ENCODE measurements at places on chromosomes 6 and 20.
A peak's percentile ranks its signal among the peaks of the same experiment; 100 is the strongest.

DNA sequence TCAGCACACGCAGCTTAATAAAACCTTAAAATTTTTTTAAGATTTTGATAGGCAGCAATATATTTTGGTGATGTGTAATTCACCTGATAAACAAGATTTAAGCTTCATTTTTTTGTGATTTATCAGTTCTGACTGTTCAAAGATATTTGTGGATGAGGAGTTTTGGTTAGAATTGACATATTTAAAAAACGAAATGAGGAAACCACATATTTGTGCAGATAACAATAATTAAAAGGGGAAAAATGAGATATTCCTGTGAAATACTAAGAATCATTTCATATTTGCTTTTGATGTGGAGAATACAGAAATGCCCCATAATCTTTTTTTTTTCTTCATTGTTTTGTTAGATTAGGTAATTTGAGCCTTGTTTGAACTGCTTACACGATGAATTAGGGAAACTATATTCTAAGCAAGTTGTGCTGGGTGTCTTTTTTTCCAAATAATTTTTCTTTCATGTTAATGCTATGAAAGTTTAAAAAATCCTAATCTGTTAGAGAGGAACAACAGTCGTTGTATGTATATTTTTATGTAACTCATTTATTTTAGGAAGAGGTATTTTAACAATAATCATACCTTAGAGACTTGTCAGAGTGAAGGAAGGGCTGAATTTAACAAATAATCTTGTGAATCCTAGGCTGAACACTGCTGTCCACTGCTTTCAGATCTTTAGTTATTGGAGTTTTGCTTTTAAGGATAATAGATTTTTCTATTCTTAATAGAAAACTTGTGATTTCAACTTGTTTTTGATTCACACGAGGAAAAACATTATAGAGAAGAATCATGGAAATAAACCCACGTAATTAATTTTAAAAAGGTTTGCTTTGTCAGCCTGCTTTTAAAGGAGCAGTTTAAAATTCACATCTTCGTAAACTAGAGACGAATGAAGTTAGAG lies 4.0 kb downstream of the ARID1B start:
- no peak for DNase-seq

DNA sequence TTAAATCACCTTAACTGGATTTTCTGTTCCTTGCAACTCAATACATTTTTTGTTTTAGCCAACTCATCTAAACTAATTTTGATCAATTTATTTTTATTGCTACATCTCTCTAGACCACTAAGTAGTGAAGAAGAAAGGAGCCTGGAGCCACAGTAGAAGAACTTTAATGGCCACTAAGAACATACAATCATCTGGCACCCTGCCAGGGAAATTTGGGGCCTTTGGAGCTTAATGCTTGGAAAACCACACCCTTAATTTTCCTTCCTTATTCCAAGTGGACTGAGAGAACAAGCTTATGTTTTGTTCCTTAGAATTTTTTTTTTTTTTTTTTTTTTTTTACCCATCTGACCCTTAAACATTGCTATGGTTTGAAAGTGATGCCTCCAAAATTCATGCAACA lies 12.0 kb upstream of the GMDS start:
- DNase-seq, result no peak

DNA sequence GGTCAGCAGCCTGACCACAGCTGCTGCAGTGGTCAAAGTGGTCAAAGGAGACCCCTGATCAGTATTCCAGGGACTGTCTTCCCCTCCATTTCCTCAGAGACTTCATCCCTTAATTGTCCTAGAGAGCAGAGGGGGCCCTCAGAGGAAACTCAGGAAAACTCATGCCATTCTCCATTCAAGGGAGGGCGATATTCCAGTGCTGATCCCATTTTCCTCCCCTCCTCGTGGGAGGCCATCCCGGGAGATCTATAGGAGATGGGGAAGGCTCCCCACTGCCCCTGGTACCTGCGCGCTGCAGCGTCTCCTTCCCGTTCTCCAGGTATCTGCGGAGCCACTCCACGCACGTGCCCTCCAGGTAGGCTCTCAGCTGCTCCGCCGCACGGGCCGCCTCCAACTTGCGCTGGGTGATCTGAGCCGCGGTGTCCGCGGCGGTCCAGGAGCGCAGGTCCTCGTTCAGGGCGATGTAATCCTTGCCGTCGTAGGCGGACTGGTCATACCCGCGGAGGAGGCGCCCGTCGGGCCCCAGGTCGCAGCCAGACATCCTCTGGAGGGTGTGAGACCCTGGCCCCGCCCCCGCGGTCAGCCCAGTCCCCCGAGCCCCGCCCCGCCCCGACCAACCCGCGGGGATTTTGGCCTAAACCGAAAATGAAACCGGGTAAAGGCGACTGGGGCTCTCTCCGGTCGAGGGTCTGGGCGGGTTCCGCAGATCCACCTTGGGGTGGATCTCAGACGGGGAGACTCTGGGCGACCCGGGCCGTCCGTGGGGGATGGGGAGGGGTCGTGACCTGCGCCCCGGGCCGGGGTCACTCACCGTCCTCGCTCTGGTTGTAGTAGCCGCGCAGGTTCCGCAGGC lies 878 bp downstream of the HLA-C start:
- DNase-seq, result peak; percentile 43

GRCh38 chr6:170004585-170005210 lies 253.3 kb downstream of the ERMARD start:
- no peak for DNase-seq

- no peak for DNase-seq
Measured at GRCh38 chr20:42274986-42275385, 656.8 kb upstream of the CHD6 start.

DNA sequence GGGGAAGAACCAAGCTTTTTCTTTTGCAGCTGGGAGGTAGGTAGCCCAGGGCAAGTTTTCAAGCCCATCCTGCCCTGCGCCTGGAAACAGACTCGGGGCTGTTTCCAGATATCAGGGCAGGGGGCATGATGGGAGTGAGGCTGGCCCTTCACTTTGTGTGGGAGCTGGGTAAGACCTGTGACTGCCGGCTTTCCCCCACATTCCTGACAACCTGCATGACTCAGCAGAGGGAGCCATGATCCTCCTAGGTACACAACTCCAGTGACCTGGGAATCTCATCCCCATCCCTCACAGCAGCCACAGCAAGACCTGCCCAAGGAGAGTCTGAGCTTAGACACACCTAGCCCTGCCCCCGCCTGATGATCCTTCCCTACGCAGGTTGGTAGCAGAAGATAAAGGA lies 280.8 kb downstream of the SOX4 start:
- no peak for DNase-seq

DNA sequence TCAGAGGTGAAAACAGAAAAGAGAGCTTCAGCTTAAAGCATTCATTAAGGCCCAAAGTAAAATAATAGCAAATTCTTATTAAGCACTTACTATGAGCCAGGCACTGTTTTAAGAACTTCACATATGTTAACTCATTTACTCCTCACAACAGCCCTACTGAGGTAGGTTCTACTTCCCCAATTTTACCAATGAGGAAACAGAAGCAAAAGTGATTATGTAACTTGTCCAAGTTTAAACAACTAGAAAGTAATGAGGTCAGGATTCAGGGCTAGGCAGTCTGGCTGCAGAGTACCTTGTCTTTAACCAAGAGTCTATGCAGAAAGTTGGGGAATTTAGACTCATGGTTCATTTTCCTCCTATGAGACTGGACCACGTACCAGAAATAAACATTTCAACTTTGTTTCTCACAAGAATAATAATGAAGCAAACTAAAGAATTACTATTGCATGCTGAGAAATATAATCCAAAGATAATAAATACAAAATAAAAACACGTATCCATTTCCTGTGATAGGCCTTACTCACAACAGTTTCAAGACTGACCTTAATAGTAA lies 3.8 kb downstream of the COL21A1 start:
- DNase-seq, result no peak

DNA sequence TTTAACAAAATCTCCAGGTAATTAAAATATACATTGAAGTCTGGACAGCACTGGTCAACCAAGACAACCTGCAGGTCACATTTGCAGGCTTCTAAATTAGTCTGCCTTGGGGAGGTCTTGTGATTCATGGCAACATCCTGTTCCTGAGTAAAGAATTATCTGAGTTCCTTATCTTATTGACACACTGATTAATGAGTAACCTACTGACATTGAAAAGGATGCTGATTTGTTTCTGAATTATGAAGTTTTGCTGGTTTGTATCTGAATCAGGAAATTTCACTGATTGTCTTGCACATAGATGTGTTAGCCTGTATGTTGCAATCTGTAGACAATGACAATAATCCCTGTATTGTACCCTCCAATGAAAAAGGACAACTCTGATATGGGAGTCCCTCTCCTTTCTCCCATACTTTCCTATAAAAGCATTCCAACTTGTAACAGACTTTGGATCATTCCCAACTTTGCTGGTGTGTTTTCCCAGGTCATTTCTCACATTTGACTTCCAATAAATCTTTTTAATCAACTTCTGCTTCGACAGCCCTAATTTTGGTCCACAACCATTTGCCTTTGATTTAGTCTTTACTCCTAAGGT lies 80.0 kb downstream of the LAMP5 start:
- DNase-seq, result no peak

GRCh38 chr6:113662688-113663333 lies 194.3 kb upstream of the MARCKS start:
- DNase-seq, result no peak
